ENCODE measurements at places on chromosomes 2 and 18. TPM values are rescaled to one million over a fixed set of nuclear protein-coding genes. Genes with fewer than 3 reads are reported as not detected.

DNA sequence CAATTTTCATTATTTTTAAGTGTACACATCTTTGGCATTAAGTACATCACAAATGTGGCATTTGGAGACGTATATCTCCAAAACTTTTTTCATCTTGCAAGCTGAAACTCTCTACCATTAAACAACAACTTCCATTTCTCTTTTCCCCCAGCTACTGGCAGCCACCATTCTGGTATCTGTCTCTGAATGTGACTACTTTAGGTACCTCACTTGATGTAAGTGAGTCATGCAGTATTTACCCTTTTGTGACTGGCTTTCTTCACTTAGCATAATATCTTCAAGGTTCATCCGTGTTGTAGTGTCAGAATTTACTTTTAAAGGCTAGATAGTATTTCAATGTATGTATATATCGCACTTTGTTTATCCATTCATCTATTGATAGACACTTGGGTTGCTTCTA lies 17.0 kb downstream of the BABAM2 start:
- peak; percentile 24 for DNase-seq

- DNase-seq: peak; percentile 13
These were observed 94.8 kb upstream of the EPAS1 start for GRCh38 chr2:46202453-46202852.

- DNase-seq: no peak
These were observed 22.1 kb downstream of the FIGN start for GRCh38 chr2:163713534-163714311.

GRCh38 chr2:184743096-184743495 lies 144.8 kb downstream of the ZNF804A start:
- no peak for DNase-seq

Gene DES
- 0.37 TPM for total RNA-seq

- DNase-seq: no peak
These were observed 756.5 kb upstream of the LRRTM1 start for GRCh38 chr2:81061016-81061415.

- DNase-seq: no peak
These were observed 125.6 kb downstream of the BIRC6 start for GRCh38 chr2:32482471-32482870.

DNA sequence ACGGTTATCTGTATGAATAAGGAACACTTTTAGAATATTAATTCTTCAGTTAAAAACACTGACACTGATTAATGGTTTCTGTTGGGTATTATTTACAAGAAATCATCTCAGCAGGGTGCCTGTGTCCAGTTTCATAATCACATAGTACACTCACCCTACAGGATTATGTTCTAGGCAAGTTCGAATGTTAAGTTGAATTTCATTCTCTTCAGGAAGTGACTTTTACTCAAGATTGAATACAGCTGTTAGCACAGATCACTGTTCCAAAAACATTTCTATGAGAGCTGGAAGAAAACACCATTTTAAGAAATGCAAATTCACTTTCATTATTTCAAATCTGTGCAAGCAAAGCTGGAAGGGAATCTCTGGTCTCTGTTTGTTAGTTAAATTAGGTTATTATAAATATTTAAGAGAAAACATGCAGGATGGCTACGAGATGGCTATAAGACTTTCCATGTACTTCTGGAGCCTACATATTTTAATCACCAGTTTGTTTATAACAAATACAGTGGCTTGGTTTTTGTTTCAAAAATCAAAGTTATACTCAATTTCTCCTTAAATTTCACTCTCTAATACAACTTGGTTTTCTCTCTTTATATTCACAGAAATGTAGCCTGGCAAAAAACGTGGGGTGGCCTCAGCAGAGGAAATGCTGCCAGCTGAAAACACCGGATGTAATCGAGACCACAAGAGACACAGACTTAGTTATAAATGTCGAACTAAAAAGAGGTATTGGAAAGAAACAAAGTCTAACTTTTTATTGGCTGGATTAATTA lies 65.8 kb downstream of the RBMS1 start:
- DNase-seq: peak; percentile 54

DNA sequence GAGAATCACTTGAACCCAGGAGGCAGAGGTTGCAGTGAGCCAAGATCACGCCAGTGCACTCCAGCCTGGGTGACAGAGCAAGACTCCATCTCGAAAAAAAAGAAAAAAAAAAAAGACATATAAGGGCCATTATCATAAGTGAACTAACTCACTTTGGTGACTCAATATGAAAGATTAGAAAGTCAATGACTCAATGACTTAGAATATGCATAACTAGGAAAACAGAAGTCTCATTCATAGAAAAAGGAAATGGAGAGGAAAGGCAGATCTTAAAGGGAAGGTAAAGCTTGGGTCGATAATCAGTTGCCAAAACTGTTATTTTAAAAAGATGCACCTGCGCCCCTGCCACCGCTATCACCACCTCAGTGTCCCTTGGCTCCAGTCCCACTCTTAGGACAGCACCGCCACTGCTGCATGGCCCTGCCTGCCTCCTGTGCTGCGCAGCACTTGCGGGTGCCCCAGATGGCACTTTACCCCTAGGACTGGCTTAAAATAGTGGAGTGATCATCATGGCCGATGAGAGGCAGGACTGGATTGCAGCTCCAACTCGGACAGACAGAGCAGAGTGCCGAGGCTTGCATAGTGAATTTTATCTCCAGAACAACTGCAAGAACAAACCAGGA lies 54.7 kb downstream of the INO80D start:
- peak; percentile 35 for DNase-seq

Gene CYRIA
- 0.02 TPM for total RNA-seq

Gene PROC
- 0.64 TPM for total RNA-seq

- no peak for DNase-seq
These were observed 36.2 kb downstream of the ZAP70 start for GRCh38 chr2:97749581-97749980.

Gene FKBP7
- total RNA-seq: 49.4 TPM

DNA sequence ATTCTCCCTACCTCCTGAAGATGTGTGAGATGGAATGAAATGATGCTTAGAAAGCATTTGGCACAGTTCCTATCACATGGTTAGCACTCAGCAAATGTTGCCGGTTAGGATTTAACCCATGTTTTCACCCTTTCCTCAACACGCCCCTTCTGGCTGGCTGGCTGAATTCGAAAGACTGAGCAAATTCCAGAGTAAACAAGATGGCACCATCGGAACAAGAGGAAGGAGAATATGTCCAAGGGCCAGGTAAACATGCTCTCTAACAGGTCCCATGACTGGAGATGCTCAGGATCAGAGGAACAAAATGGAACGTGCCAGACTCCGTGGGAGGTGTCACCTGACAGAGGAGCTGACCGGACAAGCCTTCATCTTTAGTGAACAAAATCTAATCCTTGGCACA lies 145.6 kb downstream of the ANKRD44 start:
- no peak for DNase-seq

Gene PARD6G
- total RNA-seq: 1.3 TPM

Gene CCDC74A
- 10.4 TPM for total RNA-seq

Gene CYP26B1
- total RNA-seq: 6.8 TPM

Gene LRRTM1
- not detected for total RNA-seq

- DNase-seq: peak; percentile 41
These were observed 11.2 kb upstream of the IKZF2 start for GRCh38 chr2:213162516-213163118.

GRCh38 chr2:25369876-25370275 lies 28.2 kb upstream of the DNMT3A start:
- no peak for DNase-seq

GRCh38 chr18:54961016-54961423 lies 1.8 kb upstream of the CCDC68 start:
- DNase-seq: peak; percentile 18

GRCh38 chr2:163595028-163595427 lies 140.8 kb downstream of the FIGN start:
- no peak for DNase-seq

DNA sequence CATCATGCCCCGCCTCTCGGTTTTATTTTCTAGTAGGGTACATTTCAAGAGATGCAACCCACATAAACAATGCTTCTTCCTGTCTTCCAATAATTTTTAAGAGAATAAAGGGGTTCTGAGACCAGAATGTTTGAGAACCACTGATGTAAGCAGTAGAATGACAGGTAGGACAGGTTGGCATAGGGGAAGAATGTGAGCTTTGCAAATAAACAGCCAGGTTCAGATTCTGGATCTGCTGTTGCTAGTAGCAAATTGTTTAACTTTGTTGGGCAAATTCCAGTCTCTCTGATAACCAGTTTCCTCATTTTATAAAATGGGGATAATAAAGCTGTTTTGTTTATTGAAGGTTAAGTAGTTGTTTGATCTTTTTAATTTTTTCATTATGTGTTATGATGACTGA lies 32.8 kb downstream of the SOCS6 start:
- no peak for DNase-seq

- DNase-seq: peak; percentile 96
These were observed 76.4 kb downstream of the AP1S3 start for GRCh38 chr2:223760838-223761502.

GRCh38 chr2:212973347-212973746 lies 178.1 kb downstream of the IKZF2 start:
- no peak for DNase-seq

DNA sequence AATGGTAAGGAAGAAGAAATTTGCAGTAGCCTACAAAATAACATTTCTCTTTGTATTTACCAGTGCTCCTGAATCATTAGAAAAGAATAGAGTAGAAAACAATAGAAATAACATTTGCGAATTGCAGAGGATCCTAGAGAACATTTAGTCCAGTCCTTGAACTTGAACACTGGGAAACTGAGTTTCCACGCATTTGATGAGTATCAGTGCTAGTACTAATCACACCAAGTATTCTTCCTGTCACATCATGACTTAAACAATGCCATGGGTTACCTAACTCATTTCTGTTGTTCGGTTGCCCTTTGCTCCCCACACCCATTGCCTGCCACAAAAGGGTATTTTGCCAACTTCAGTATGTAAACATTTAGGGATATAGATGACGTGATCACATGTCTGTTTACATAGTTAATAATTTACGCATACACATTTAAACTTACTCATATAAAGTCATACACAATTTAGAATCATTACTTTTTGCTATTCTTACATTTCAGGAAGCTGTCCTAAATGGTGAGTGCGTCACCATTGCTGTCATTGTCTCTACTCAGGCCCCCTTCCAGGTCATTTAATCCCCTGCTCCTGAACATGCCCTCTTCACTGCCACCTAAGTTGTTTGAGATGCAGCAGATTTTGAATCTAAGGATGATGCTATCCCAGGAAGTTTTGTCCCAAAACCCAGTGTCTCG lies 42.3 kb downstream of the CRIM1 start:
- no peak for DNase-seq

DNA sequence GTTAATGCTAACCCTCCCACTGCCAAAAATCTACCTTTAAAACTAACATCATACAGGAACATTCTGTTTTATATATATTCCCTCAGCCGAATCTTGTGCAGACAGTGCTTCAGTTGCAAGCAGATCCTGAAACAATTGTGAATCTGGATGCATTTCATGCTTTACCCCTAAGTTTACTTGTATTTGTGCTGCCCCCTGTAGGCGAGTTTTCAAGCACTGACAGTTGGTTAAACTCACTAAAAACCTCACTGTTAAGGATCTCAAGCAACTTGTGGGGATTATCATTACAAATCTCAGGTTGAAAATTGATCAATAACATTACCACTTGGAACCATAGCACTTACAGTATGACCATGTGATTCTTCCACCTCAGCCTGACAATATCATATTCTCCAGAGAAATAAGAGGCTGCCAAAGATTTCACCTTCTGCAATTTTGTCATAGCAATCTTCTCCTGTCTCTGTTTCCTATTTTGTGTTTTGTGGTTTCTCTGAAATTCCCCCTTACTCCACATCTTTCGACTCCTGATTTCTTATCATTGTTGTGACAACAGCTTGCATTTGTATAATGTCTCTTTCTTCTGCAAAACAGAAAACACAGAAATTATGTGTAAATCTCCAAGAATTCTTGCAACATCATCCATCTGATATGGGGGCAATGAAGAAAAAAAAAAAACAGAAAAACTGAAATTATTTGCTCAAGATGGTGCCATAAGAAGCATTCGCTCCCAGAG lies 354.6 kb upstream of the SETBP1 start:
- peak; percentile 62 for DNase-seq

DNA sequence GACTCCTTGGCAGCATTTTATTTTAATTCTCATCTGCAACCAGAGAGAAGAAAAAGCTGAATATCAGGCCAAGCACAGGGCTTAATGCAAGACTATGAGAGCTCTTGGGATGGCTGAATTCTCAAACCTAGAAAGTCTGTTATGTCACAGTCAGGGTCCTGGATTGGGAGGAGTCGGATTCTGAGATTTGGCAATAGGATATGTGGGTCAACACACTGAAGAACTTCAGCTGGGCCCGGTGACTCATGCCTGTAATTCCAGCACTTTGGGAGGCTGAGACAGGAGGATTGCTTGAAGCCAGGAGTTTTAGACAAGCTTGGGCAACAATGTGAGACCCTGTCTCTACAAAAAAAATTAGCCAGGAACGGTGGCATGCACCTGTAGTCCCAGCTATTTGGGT lies 102.4 kb downstream of the COL3A1 start:
- DNase-seq: peak; percentile 42

Gene PROM2
- 2.9 TPM for total RNA-seq

DNA sequence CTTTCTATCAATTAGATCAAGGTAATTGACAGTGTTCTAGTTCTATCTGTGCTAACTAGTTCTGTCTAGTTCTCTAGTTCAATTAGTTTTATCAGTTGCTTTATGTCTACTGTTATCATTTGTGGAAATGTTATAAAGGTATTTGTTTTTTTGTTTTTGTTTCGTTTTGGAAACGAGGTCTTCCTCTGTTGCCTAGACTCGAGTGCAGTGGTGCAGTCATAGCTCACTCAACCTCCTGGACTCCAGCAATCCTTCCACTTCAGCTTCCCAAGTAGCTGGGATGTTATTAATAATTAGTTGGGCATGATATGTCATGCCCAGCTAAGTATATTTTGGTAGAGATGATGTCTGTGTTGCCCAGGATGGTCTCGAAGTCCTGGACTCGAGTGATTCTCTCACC lies 1682.8 kb upstream of the LRRTM1 start:
- DNase-seq: no peak

Gene TOGARAM2
- total RNA-seq: not detected
